ENCODE measurements at places on chromosomes 12 and 14.

GRCh38 chr14:65723348-65723747, 310.8 kb downstream of the FUT8 start:
- DNase-seq, result no peak

GRCh38 chr12:47223031-47223847, 143.5 kb upstream of the AMIGO2 start:
- peak; percentile 96 for DNase-seq

DNA sequence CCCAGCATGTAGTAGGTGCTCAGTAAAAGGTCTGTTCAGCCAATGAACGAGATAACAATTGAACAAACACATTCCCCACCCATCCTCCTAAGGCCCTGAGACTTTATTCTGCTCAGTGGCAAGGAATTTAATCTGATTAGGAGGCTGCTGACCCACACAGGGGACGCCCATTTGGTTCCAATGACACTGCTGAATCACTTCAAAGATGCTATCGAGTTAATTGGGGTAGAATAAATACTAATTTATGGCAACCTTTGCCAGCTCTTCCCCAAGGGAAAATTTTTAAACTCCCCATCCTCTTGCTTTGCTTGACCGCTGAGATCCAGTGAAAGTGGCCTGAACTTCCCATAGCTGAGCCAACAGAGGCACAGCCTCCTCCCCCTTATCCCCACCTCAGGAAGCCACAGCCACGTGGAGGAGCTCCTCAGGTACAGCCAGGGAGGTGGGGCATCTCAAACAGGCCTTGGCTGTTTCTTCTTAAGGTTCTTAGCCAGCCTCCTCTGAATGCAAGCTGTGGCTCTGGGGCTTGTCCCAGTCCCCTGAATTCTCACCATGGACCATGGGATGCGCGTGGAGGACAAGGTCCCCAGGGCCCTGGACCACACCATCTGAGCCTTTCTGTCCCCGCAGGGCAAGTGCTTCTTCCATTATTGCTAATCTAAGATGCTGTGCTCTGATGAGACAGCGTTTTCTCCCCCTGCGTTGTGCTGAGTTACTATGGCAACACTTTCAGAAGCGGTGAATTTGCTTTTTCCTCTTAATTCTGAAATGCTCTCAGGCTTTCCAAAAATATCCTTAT, 26.7 kb downstream of the C14orf132 start:
- no peak for DNase-seq

GRCh38 chr14:93859957-93860356, 67.2 kb upstream of the FAM181A start:
- DNase-seq, result no peak

GRCh38 chr14:70183991-70184390, 4.8 kb downstream of the SLC8A3 start:
- DNase-seq, result no peak

DNA sequence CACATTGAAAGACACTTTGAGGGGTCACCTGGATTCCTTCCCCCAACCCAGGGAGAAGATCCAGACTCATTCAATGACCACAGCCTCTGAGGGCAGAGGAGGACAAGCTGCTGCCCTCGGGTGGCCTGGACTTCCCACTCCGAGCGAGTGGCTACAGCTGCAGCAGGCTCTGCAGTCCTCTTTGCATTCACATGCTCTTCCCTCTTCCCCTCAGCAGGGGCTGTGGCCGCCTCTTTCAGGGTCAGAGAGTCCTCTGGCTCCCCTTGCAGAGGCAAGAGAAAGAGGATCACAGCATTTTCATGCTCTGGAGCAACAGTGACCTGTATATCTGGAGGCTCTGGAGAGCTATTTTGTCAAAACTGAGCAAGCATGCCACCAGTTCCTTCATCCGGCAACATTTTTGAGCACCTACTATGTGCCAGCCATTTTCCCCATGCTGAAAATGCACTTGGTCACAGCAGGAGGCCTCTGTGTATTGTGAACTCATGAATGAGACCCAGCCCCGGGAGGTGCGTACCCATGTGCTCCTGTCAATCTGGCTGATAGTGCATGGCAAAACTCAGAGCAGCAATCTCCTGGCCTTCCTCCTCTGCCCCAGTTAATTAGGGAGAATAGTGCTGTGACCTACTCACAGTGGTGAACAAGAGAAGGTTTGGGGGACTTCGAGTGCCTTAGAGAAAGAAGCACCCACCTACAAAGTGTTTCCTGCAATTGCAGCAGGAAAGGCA, 42.9 kb upstream of the KCNA5 start:
- no peak for DNase-seq

- DNase-seq, result no peak
These were observed 255.6 kb downstream of the ERC1 start for GRCh38 chr12:1246637-1247036.

DNA sequence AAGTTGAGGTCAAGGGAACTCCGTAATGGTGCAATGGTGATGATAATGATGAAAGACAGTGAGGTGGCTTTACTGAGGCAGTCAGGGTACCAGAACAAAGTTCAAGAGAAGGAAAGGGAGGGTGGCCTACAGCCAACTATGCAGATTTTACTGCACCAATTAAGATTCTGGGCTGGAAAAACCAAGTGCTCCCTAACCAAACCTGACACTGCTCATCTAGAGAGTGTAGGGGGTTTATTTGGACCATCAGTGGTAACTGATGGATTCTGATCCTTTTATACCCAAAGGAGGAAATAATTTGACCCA, 387 bp downstream of the LRRC9 start:
- no peak for DNase-seq

DNA sequence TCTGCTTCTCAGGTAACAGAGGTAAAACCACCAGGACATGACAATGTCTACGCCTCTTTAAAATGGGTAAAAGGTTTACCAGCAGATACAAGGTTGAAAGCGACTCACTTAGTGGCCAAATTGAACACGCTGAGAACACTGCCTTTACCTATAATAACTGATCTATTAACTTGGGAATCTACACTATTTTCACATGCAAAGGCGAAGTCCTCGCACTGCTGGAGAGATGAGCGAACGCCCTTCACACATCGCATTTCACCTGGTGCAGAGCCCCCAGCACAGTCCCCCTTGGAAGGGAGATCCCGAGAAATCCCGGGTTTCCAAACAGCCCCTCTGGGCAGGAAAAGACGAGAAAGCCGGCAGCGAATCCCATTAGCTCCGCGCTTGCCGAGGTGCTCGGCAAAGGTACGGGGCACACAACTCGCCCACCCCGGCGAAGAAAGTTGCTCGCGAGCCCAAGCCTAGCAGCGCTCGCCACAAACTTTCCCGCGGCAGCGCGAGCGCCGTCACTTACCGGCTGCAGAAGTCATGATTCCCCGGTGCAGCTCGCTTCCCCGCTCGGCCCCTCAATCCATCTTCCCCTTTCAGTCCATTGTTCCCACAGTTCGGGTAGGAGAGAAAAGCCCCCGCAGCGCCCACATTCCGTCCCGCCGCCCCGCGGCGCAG, 423 bp downstream of the FGD6 start:
- DNase-seq, result peak; percentile 35

DNA sequence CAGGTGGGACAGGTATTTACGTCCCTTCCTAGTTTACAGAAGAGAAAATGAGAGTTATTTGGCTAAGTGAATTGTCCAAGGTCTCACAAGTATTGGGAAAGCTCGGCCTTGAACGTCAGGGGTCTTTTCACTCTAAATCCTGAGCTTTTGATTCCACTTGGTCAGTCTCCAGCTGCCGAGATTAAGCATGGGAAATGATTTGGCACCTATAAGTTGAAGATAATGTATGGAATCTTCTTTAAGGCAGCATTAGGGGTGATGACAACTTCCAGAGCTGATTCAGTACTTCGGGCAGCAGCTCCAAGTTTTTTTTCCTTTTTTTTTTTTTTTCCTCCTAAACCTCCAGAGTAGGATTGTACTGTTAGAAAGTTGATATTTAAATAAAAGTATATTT, 722 bp downstream of the FAM234B start:
- no peak for DNase-seq

- no peak for DNase-seq
These were observed 176.7 kb downstream of the DPF3 start for GRCh38 chr14:72717220-72717619.

GRCh38 chr14:58721723-58722122, 84.0 kb downstream of the DACT1 start:
- no peak for DNase-seq

DNA sequence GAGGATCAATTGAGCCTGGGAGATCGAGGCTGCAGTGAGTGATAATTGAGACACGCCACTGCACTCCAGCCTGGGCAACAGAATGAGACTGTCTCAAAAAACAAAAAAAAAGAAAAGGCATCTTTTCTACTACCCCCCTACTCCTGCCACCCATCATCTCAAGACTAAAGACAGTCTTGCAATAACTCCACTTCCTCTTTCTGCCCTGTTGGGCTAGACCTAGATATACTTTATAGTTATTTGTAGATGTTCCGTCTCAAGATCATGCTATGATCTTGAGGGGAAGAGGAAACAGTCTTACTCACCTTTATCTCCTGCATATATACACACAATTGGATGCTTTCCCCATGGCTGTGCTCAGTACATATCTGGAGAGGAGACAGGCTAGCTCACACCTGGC, 12.1 kb upstream of the ESPL1 start:
- DNase-seq, result no peak

DNA sequence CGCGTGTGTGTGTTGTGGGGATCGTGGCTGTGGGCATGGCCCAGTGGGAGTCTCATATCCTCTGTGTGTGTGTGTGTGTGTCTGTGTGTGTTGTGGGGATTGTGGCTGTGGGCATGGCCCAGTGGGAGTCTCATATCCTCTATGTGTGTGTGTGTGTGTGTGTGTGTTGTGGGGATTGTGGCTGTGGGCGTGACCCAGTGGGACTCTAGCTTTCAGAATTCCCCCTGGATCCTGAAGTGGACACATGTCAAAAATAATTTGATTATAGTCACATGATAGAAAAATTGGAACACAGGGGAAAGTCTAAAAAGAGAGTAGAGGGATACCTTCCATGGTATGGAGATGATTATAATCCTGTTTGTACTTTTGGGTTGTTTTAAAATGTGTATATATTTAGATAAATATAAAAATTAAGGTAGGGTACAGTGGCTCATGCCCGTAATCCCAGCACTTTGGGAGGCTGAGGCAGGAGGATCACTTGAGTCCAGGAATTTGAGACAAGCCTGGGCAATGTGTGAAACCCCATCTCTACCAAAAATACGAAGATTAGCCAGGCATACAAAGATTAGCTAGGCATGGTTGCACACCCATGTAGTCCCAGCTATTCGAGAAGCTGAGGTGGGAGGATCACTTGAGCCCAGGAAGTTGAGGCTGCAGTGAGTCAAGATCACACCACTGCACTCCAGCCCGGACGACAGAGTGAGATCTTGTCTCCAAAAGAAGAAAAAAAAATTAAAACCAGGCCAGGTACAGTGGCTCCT, 11.0 kb downstream of the PAPLN start:
- DNase-seq, result no peak

DNA sequence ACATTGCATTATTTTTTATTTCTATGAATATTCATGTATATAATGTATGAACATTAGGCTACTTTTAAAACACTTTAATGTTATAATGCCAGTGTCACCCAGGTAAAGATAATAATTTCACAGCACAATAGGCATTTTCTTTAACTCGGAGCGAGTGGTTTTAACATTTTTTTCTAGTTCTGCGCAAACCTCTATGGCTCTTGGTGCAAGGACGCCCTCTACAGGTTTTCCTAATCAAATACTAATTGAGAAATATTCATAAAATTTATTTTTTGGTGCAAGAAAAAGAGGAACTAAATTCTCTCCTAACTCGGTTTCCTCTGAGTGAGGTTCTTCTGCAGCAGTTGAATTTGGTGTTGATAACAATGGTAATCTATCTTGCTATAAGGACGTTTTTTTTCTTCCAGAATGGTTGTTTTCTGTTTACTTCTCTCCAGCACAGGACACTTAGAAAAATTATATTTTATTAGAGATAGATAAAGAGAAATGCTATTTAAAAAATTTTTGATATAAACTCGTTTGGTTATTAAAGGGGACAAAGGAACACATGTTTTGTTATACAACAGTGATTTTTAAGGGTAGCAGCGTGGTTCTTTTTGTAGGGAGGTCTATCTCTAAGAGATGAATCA, 2.4 kb upstream of the WIF1 start:
- DNase-seq, result no peak

- DNase-seq, result no peak
These were observed 65.9 kb upstream of the ARHGAP5 start for GRCh38 chr14:32011225-32011624.

- DNase-seq, result no peak
These were observed 173.5 kb upstream of the LHX5 start for GRCh38 chr12:113645183-113645582.

DNA sequence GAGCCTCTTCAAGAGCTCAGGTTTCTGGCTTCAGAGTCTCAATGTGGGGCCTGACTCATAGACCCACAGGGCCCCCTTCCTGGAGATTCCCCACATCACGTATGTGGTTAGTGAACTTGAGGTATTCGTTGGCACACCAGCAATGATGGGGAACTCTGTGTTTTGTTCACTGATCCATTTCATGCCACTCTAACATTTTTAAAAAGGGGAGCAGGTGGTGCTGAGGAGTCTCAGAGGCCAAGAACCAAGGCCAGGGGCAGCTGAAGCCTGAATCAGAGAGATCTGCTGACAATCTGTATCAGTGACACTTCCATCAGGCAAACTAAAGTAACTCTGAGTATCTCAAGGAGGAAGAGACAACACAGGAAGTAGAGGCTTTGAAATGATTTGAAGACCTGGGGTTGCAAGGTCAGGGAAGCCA, 323.4 kb downstream of the VRK1 start:
- DNase-seq, result no peak

DNA sequence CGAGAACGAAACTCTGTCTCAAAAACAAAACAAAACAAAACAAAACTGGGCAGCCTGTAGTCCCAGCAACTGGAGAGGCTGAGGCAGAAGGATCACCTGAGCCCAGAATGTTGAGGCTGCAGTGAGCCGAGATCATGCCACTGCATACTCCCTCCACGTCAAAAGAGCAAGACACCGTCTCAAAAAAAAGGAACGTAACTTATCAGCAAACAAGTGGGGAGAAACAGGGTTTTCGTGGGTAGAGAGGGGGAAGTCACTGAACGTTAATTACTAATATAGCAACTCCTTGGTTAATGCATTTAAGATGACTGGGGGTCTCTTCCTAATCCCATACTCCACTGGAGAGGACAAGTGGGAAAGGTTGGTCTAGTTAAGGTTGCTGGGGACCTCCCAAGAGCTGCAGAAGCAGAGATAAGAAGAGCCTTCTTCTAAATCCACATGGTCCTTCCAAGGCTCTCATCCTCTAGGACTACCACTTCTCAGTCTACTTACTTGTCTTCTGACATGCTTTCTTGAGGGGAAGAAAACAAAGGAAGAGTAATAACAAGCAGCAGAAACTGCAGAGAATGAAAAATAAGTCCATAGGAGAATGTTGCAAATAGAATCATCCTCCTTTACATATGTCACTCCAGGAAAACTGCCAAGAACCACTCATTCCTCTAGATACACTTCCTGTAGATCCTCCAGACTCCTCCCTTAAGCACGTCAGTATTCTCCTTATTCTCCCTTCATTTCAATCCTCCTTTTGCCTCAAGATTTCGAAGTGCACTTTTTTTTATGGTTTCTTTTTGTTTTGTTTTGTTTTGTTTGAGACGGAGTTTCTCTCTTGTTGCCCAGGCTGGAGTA, 5.8 kb downstream of the NUMB start:
- DNase-seq, result peak; percentile 31

- DNase-seq, result no peak
These were observed 8.2 kb upstream of the MIS18BP1 start for GRCh38 chr14:45261209-45261608.

GRCh38 chr12:45886685-45887084, 103.7 kb downstream of the SCAF11 start:
- DNase-seq, result no peak
